ENCODE measurements at places on chromosomes 5 and 9.

- no peak for DNase-seq
These were observed 100.4 kb downstream of the GAPVD1 start for GRCh38 chr9:125361837-125362531.

GRCh38 chr5:139914218-139914807 lies 118.7 kb downstream of the PSD2 start:
- DNase-seq = no peak

DNA sequence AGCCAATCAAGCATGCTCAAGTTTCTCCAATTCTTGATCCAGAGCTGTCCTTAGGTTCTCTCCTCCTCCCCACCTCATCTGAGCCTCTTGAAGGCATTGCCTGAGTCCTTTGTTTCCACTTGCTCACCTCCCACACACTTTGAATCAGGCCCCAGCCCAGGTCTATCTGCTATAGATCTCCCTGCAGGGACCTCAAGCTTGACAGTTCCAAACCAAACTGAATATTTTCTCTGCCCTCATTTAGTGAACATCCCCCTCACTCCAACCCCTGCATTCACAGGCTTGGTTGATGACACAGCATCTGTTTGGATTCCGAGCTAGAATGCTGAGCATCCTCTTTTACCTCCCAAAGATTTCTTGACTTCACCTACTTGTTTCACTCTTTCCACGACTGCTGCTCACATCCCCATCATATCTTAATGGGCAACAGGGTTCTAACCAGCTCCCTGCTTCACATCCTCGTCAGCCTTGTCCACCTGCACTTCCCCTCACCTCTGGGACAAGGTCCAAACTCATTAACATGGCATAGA lies 474.5 kb downstream of the ZSWIM6 start:
- DNase-seq = no peak

DNA sequence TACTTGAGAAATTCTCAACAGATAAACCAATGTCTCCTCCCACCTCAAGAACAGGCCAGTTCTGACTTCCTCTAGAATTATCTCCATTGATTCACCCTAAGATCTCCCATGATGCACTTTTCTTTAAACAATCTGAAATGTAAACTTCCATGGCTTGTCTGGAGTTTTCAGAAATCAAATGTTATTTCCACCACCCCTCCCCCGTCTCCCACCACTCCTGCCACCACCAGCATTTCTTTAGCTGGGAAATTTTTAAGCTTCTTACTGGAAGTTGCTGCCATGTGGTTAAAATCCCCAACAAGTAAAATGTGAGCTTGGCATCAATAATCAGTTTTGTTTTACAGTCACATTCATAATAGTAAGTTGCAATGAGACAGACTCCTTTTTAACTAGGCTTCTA lies 32.8 kb upstream of the BASP1 start:
- no peak for DNase-seq

DNA sequence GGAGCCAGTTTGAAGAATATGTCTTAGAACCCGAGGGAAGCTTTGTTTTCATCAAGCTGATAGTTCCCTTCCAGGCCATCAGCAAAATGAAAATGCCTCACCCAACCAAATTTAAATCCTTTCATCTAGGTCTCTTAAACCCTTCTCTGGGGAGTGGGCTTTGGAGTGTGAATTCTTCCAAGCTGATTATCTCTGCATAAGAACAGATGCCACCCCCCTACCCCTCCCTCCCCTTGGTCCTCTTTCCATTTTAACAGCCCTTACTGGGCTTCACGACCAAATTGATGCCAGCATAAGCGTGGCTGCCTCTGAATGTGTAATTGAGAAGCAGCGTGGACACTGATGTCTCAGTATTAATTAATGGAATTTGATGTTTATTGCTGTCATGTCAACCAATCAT lies 509.7 kb upstream of the CLINT1 start:
- DNase-seq = no peak

DNA sequence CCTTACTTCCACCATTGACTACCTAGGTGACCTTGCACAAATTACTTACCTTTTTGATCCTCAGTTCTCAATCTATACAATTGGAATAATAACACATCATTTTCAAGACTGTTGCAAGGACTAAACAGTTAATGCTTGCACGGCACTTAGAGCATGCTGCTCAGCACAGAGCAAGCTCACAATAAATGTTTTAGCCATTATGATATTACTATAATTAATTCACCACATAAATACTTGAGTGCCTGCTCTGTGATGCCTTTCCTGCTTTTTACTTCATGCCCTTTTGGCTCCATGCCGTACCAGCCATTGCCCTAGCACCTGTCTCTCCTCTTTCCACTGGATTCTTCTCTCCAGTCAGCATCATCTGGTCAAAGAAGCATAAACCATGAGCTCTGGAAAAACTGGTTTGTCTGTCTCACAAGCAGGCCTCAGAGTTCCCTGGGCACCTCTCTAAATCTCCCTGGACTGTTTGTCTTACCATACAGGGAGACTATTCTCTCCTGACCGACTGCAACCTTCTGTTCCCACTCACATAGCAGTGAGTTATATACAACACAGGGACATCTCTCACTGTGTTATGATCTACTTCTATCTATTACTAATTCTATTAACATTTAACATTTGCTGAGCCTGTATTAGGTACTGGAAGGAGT lies 260.4 kb upstream of the ADRA1B start:
- DNase-seq = no peak

GRCh38 chr9:128342971-128343680 lies 2.8 kb downstream of the SLC27A4 start:
- no peak for DNase-seq

GRCh38 chr5:124922255-124922975 lies 176.0 kb upstream of the ZNF608 start:
- no peak for DNase-seq

DNA sequence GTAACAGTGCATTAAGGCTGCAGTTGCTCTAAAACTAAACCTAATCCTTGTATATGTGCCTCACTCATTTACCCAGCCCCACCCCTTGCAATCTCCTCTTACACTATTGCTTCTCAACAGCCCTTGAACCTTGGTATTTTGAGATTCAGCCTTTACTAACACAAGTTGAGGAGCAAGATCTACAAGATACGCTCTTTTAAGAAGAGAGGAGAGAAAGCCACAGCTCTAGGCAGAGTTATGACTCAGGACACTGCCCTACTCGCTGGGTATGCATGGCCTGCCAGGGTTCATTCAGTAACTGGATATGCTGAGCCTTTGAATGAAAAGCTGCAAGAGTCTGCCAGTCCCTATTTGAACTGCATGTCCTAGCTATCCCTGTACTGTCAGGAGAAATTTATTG lies 219.5 kb downstream of the PCSK5 start:
- DNase-seq = no peak

DNA sequence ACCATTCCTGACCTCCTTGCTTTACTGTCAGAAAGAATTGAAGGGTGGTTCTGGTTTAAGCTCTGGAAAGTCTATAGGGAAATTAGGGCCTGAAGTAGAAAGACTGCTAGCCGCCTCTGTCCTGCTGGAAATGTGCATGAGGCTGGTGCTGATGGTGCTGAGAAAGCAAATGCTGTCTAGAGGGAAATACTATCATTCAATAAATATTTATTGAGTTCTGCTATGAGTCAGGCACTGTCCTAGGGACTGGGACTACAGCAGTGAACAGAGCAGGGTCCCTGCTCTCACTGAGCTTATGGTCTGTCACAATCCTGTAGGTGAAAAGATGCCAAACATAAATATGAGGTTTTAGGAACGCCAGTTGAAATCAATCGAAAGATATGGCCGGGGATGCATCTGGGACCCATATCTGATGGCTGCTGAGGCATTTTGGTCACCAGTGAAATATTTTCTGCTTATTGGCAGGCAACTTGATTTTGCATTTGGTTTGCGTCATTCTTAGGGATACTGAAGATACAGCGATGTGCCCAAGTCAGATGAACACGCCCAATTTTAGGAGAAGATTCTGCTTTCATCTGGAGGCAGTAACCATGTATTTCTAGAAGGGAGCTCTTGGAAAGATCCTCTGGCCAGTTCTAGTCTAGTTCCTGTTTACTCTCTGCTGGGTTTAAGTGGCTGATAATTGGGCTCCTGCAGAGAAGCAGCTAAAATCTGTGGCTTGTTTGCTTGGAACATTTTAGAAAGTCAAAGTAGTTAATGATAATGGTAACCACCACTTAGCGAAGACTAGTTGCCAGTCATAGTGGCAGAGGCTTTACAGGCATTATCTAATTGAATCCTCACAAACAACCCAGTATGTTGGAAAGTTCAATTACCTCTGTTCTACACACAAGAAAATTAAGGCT lies 73.3 kb downstream of the INSYN2B start:
- no peak for DNase-seq

GRCh38 chr9:2120926-2121689 lies 106.0 kb downstream of the SMARCA2 start:
- DNase-seq = no peak

DNA sequence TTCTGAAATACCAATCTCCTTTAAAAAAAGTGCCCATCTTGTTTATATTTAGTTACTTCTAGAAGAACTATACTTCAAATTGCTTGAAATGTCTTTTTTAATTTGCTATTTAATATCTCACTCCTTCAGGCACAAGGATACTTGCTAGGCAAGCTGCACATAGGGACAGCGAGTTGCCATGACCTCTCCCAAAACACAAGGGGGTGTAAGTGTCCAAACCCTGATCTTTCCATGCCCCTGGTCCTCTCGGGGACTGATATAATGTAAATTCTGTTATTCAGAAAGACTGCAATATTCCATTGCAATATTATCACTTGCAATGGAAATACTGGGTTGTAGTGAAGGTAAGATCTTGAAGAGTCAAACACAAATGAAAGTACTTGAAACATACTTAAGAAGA lies 480.4 kb downstream of the CETN3 start:
- no peak for DNase-seq

DNA sequence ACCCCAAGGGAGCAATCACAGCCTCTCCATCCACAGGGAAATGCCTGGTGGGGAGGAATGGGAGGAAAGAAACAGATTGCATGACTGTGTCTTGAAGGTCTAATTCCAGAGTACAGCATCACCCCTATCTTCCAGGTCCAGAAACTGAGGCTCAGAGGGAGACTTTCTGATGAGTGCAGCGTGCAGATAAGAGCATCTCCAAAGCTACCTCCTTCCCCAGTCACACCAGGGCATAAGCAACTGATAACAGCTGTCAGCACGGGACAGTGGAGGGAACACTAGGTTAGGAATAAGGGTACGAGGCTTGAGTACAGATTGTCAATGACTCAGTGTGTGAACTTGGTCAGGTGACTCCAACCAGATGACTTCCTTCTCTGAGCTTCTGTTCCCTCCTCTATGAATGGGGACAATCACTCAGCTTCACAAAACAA lies 126.9 kb downstream of the KCNIP1 start:
- DNase-seq = no peak

GRCh38 chr5:150323092-150323491 lies 20.4 kb upstream of the ARSI start:
- DNase-seq = no peak

DNA sequence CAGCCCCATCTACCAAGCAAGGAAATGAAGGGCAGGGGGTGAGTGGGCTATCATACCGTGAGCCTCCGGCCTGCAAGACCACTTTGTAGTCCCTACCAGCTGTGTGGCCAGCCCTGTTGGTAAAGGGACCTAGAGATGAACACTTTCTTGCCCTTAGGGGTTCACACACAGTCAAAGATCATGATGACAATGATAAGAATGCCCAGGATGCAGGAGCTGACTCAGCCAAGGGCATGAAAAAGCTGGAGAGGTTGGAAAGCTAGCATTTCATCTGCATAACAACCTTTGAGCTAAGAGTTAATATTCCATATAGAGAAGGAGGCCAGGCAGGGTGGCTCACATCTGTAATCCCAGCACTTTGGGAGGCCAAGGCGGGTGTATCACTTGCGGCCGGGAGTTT lies 19.2 kb upstream of the FGFR4 start:
- DNase-seq = no peak

DNA sequence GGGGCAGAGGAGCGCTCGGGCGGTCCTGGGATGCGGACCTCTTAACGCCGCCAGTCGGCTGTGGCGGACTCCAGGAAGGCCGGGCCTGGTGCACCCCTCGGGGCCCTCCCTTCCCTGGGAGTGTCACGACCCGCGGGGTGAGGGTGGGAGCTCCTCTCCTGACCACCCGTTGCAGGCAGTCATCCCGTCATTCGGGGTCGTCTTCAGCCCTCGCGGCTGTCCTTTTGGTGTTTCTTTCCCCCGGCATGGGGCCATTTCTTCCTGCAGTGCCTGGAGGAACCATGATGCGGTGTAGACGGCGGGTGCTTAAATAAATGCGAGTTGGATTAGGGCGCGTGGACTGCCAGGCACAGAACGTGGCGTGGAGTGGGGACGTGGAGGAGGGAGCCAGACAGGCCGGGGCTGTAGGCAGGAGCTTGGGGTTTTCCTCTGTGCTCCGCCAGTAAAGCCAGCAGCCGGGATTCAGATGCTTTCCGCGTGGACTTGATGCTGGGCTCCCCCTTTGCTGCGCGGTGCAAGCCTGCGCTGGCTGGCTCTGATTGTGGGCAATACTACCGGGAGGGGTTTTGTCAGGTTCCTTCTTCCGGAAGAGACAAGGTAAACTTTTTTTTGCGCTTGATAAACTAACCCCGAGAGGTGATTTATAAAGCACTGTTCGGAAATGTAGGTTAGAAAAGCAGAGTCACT lies 868 bp downstream of the KDM4C start:
- DNase-seq = peak; percentile 35

- DNase-seq = no peak
These were observed 26.8 kb upstream of the CSF1R start for GRCh38 chr5:150113047-150113744.

DNA sequence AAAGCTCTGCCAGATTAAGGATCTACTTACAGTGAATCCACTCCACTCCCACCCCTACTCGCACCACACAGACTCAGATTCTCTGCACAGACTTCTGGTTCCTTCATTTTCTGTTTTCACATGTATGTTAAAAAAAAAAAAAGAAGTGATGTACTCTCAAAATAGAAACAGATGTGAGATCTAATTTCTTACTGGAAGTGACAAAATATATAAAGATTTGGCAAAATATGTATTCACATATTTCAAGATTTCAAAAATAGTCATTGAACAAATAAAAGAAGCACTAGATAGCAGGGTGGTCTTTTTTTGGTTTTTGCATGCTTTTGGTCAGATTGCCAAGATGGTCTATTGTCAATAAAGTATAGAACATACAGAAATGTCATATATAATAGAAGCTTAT lies 379.2 kb downstream of the TMEM167A start:
- DNase-seq = no peak

GRCh38 chr5:9456435-9457042 lies 89.3 kb downstream of the SEMA5A start:
- no peak for DNase-seq

DNA sequence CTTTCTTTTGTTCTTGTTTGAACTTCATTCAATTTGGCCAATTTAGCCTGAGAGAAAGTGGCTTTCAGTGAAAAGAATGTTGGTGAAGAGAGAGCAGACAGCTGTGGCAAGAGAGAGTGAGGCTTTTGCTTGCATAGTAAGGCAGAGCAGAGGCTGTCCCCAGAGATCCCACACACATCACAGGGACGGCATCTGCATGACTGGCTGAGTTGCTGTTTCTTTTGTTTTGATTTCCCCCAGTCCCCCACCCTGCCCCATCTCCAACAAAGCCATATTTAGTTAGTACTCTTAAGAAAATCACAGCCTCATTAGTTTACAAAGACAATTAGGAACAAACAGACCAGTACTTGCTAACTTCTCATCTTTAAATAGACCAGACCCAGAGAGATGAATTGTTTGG lies 363.9 kb upstream of the SEMA6A start:
- DNase-seq = peak; percentile 60

Measured in NCI-H2171 treated with DMSO at 0.1 percent for 48 hours (cell line).